ENCODE measurements at places on chromosomes 16 and 17.
A peak's percentile ranks its signal among the peaks of the same experiment; 100 is the strongest.

GRCh38 chr17:34443619-34444469 is 80.8 kb upstream of the CCL1 start:
- no peak for DNase-seq

GRCh38 chr16:52408191-52408845 is 138.6 kb downstream of the TOX3 start:
- no peak for DNase-seq

GRCh38 chr17:77363821-77364361 is 223.1 kb downstream of the SEC14L1 start:
- DNase-seq = no peak

- no peak for DNase-seq
Measured at GRCh38 chr17:57226793-57227192, 29.5 kb upstream of the MSI2 start.

- DNase-seq = no peak
Measured at GRCh38 chr16:7284780-7285179, 47.9 kb upstream of the RBFOX1 start.

DNA sequence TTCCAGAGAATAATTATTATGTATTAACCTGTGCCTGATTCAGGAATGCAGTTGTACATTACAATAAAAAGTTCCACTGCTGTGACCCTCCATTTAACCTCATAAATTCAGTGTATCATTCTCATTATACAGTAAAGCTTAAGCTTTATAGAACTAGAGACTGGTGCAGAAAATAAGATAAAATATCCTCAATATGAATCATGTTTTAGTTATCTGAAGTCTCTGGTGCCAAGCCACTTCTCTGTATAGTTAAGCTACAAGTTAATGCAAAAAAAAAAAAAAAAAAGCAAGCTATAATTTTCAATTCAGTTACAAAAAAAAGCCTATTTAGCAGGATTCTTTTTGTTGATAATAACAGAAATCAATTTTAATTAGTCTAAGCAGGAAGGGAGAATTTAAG is 22.4 kb upstream of the SMIM36 start:
- DNase-seq = no peak

DNA sequence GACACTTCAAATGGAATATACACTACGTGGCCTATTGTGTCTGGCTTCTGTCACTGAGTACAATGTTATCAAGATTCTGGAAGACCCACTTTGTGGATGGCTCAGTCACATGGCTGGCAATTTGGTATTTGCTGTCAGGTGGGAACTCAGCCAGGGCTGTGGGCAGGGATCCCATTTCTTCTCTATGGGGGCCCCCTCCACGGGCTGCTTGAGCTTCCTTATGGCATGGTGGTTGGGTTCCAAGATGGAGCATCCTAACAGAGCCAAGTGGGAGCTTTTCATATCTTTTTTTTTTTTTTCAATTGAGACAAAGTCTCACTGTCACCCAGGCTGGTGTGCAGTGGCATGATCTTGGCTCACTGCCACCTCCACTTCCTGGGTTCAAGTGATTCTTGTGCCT is 18.0 kb upstream of the CEP20 start:
- DNase-seq = no peak

DNA sequence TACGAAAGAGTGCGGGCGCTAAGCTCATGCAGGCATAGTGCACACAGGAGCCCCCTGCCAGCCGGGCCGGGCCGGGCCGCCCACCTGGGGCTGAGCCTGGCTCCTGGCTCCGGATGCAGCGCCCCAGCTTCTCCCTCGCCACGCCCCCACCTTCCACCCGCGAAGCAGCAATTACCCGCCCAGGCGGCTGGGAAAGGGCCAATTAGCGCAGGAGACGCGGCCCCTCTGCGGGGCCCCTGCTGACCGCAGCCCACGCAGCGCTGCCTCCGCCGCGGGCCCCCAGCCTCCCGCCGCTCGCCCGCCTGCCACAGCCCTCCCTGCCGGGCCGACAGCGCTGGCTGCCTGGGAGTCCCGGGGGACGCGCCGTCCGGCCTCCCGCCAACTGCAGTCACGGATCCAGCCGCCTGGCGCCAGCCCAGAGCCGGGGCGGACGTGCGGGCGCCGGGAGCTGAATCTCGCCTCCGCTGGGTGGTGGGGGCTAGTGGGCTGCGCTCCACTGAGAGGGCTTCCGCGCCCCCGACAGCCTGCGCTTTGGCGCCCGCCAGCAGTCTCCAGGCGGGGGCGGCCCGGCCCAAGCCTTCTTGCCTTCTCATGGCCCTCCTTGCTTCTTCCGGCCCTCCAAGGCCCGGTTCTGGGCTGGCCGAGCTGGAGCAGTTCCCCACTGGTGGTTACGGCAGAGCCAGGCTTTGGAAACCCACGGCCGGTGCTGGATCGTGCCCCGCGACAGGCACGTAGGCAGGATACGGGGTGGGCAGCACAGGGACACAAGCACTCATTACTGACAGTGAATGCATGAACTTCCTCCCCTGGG is 14.9 kb upstream of the CBFB start:
- peak; percentile 39 for DNase-seq

DNA sequence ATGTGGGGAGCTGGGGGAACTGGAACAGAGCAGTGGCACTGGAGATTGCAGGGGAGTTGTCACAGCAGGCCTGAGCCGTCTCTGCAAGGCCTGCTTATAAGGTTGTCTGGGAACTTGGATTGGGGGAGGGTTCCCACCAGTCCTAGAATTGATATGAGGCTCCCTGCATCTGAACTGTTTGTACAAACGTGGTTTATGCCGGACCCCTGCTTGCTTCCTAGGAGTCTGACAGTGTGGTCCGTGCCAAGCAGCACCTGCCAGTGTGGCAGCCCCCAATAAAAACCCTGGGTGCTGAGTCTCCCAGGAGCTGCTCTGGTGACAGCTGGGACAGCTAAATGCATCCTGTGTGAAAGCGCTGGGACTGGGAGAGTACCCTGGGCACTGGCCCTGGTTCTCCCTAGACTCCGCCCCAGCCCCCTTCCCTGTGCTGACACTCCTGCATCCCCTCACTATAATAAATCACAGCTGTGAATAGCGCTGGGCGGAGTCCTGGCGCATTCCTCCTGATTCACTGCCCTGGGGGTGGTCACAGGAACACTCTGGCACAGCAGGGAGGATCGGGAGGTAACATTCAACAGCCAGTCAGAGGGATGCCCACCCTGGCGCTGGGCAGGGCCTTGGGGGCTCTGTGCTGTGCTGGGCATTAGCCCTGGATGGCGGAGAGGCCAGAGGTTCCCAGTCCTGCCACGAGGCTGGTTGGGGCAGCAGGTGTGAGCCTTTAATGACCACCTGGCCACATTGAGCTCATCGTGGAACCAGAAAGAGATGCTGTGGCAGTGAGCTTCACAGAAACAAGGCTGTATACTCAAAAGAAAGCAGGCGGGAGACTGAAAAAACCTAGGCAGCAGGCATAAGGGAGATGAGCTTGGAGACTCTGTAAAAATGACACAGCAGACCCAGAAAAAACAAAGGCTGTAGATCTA is 45.6 kb downstream of the RMI2 start:
- no peak for DNase-seq

DNA sequence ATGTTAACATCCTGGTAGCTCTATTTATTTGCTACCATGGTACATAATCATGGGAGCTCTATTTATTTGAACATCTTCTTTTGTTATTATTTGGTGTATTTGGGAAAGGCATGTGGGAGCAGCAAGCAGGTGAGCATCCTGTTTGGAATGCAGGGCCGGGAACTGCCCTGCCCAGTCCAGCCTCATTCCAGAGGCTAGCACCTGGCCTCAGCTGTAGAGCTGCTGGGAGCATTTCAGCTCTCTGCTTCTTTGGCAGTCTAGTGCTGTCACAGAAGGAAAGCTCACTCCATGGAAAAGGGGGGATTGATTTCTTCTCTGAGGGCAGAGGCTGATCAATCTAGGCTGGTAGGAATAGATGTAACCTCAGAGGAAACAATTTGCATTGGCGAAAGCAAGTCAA is 112.5 kb downstream of the WWOX start:
- DNase-seq = no peak

Measured in stimulated activated CD4-positive, alpha-beta T cell treated with anti-CD3 and anti-CD28 coated beads, Interleukin-1b, Interleukin-23, amount 100 ng/mL, for 1 hour (primary cell).